NCI-H187 treated with DMSO at 0.1 percent for 48 hours (cell line): ENCODE measurements at places on chromosomes 6 and 20.

- DNase-seq: no peak
These were observed 199.2 kb downstream of the ZFAND3 start for GRCh38 chr6:38018755-38019165.

DNA sequence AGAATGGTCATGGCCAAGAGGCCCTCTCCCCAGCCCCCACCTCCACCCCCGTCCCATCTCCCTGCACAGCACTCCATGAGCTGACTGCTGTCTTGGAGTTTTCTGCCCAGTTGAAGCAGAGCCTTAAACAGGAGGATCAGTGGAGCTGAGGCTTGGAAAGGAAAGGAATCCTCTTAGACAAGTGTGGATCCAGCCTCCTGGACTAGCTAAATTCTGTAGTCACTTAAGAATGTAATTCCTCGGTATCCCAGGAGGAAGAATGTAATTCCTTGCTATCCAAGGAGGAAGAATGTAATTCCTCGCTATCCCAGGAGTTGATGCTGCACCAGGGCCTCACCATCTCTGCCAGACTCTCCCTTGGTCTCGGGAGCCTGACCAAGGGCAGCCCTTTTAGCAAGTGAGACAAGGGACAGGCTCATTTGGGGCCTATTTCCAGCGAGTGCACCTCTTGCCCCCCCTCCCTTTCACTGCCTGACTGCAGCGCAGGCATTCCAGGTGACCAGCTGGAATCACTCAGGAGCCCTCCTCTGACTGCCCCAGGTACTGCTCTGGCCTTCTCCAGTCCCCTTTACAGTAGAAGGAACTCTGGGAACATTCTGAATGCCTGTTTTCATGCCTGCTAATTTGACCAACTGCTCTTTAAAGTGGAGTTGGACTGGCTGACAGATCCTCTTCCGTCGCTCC, 76.2 kb downstream of the TCP11 start:
- no peak for DNase-seq

DNA sequence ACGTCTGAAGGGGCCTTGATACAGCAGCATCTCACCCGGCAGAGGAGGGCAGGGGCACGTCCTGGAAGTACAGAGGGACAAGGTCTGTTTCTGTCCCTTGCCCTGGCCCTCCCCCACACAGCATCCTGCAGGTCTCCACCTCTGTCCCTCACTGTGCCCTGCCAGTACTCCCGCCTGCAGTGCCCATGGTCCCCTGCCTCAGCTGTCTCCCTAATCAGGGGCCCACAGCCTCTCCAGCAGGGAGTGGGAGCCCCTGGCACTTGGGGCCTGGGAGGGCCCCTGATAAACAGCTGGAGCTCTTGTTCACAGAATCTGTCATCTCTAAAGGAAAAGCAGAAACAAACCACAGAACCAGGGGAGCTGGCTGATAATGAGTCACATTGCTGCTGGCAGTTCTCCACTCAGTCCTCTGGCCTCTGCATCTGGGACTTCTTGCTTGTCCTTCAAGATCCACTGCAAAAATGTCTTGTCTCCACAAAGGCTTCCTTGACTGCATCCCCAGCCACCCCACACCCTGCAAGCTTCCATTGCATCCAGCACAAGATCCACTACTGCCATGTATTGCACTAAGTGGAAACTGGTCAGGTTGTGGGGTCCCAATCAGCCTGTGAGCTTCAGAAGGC, 33.2 kb upstream of the TAF8 start:
- DNase-seq: no peak

- DNase-seq: no peak
These were observed 686 bp downstream of the ZGPAT start for GRCh38 chr20:63708301-63709148.

DNA sequence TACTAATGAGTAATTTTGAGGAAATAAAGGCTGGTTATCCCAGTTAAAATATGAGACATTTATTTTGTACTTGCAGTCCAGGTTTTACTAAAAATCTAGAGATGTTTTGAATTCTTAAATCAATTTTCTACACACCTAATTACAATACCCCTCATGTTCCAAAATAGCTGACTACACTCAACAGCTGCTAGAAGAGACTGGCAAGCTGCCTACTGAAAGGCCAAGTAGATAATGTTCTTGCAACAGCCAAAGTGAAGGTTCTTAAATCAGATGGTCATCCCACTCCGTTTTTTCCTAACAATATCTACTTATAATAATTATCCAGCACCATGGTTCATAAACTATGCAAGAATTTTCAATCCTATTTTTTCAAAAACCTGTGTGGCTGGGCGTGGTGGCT, 69.0 kb downstream of the DTNBP1 start:
- DNase-seq: no peak
